ENCODE measurements at places on chromosomes 4 and X.

GRCh38 chrX:154784149-154784995 lies 20.9 kb downstream of the MPP1 start:
- DNase-seq = no peak

DNA sequence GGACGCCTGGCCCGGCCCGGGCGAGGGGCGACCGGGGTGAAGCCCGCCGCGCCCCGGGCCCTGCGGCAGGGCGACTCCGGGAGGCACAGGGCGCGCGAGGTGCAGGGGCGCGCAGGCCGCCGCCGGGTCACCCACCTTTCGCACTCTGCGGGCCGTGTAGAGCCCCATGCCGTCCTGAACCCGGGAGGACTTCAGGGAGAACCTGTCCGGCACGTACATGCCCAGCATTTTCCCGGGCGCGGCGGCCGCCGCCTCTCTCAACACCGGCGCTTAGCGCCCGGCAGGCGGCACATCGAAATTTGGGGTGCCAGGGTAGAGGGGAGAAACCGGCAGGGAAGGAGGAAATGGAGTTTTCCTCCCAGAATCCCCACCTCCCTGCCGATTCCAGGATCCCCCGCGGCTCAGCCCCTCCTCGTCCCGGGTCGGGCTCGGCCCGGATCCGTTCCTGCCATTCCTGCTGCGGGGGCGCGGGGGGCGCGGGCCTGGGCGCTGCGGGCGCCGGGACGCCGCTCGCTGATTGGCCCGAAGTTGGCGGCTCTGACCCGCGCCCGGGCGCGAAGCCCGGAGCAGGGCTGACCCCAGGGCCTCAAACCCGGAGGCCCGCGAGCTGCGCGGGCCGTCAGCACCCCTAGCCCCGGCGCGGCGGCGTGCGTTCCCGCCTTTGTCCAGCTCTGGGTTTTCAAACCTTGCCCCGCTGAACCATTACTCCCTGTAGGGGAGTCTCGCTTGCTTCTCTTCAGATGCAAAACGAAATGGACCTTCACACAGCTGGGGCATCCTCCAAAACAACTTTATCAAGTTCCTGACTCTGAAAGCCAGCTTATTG lies at the start of gene PRDM5:
Gene PRDM5 (minus strand): TSS at position 346 of the 826 bp plus-strand sequence. CDS start 118 bp downstream, at position 228.
- DNase-seq = no peak

- no peak for DNase-seq
Measured at GRCh38 chr4:104756837-104757236, 262.1 kb upstream of the CXXC4 start.

DNA sequence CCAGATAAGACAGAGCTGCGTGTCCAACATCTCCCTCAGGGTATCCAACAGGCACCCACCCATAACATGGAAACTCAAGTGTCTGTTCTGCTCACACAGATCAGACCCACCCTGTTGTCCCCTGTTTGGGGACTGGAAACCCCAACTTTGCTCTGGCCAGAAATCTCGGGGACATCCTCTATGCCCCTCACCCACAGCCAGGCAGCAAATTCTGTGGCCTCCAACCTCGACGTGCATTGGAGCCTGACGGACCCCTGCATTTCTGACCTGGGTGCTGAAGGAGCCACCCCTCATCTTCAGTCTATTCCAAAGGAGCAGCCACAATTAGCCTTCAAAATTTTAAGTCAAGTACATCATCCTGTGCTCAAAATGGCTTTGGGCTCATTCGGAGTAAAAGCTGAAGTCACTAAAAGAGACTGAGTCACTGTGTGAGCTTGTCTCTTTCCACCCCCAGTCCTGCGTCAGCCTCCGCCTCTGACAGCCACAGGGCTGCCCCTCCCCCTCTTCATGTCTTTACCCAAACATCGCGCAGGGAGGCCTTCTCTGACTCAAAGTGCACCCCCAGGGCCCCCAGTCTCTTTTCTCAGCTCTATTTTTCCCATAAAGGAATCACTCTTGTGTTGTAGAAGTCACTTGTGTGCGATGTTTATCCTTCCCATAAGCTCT lies 24.4 kb upstream of the PDE6B start:
- DNase-seq = no peak

DNA sequence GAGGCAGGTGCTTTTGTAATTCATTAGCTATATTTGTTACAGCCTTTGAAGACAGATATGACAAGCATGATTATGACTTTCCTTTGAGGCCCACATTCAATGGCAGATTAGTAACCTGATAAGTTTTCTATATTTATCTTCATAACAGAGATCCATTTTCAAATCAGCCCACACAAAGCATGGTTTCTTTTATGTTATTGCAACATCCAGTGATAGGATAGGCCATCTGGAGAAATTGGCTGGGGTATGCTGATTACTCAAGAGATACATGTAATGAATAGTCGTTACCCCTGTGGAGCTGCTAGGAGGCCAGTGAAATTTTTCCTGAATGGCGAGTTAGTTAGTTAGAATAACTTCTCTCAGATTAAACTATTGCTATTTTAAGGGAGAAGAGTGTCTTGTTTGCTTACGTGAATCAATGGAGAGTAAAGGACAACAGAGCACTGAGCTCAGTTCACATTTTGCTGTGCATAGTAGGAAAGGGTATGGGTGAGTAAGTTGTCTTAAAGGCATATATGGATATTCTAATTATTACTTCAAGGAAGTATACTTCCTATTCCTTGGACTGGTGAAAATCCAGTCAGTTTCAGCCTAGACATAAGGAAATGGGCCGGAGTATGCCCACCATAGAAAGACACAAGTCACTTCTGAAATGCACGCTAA lies 79.2 kb upstream of the DKK2 start:
- DNase-seq = no peak

DNA sequence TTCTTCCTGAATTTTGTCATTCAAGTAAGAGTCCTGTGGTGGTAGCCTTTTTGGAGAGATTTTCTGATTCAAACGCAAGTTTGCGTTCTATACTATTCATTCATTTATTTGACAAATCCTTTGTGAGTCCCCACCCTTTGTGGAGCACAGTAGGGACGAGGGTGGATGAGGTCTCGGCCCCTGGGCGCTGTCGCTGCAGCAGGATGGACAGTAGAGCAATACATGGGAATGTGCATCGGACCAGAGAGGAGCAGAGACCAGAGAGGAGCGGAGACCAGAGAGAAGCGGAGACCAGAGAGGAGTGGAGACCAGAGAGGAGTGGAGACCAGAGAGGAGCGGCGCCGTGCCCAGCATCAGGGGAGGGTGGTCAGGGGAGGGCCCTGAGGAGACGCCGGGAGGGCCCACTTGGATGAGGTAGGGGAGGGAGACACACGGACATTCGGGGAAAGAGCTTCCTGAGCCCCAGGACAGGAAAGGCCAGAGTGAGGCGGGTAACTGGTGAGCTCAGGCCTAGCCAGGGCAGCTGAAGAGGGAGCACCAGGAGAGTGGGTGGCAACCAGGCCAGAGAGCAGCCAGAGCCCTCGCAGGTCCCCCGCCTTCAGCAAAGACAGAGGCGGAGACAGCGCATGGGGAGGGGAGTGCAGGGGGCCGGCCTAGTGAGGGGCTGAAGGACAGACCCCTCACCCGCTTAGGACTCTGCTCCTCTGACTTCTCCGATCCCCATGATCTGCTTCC lies 67.3 kb downstream of the NAT8L start:
- no peak for DNase-seq

GRCh38 chr4:167428156-167428555 lies 193.9 kb upstream of the SPOCK3 start:
- no peak for DNase-seq

- no peak for DNase-seq
Measured at GRCh38 chr4:681736-682451, 7.1 kb downstream of the SLC49A3 start.

DNA sequence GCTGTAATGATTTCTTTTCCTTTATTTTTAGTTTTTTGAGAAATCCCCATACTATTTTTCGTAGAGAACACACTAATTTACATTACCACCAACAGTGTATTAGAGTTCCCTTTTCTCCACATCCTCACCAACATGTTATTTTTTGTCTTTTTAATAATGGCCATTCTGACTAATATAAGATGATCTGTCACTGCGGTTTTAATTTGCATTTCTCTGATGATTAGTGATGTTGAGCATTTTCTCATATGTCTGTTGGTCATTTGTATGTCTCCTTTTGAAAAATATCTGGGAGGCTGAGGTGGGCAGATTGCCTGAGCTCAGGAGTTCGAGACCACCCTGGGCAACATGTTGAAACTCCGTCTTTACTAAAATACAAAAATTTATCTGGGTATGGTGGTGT lies 30.2 kb downstream of the SPINK2 start:
- DNase-seq = no peak

GRCh38 chrX:131279617-131280016 lies 9.5 kb downstream of the IGSF1 start:
- DNase-seq = no peak

DNA sequence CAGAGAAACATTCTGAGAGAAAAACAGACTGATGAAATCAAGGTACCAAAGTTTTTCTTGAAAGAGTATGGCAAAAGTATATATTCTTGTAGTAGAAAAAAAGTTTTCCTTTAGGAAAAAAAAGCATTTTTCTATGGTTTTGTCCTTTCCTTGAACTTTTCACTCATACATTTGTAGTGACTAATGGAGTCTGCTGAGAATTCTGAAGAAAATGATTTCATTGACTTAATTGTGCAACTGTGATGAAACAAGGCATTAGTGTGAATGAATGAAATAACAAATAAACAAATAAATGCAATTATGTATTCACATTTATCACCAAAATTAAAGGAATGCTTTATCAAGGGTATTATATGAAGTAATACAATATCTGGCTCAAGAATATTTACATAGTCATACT lies 5.7 kb downstream of the CSN1S1 start:
- no peak for DNase-seq

GRCh38 chr4:1402021-1402515 lies 4.2 kb downstream of the NKX1-1 start:
- DNase-seq = no peak

GRCh38 chr4:83625821-83626220 lies 89.9 kb downstream of the GPAT3 start:
- DNase-seq = no peak

DNA sequence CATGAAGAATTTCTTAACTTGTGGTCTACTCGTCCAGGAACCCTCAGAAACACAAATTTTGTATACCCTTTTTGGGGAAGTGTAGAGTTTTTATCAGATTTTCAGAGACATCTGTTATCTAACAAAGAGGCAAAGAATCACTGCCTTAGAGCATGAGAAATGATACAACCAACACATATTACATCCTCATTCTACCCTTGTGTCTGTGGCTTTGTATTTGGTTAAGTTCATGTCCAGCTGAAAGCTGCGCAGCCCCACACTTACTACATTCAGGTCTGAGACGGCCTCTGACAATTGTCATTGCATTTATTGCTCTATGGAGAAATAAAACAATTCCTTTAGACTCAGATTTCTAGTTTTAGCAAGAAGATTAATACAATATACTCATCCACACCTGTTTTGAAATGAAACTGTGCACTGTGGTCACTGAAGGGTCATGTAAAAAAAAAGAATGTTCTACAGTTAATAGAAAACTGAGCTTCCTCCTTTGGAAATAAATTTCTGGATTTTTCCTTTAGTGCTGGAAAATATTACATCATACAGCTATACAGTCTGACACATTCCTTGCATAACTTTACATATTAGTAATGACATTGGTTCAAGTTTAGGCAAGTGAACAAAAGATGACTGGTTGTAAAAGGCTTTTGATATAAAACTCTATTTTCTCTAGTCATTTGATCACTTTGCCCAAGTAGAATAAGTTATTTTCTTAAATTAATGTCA lies 39.8 kb downstream of the GLRB start:
- no peak for DNase-seq

DNA sequence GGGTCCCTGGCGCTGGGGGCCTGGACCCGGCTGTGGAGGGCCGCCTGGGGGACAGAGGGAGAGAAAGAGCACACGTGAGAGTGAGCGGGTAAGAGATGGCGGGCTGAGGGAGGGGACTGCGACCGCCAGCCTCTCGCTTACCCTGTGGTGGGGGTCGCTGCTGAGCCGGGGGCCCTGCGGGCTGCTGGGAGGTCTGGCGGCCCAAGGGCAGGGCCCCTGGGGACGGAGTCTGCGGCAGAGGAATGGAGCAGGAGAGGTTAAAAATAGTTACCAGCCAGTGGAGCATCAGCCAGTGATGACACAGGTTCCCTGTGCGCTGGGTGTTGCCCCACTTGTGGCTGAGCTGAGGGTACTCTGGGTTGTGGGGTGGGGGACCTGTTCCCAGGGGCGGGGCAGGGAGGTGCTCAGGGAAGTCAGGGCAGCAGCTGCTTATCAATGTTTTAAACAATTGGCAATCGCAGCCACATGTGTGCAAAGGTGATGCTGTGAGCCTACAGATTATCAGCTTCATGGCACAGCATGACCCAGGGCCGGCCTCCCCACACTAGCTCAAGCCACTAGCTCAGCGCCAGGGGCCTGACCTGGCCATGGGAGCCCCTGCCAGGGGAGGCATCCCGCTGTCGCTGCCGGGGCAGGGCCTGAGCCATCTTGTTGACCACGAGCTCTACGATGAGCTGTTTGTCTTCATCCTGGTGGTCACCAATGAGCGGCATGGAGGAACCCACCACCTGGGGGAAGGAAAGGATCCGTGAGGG lies 7.5 kb upstream of the TIMP1 start:
- DNase-seq = no peak

DNA sequence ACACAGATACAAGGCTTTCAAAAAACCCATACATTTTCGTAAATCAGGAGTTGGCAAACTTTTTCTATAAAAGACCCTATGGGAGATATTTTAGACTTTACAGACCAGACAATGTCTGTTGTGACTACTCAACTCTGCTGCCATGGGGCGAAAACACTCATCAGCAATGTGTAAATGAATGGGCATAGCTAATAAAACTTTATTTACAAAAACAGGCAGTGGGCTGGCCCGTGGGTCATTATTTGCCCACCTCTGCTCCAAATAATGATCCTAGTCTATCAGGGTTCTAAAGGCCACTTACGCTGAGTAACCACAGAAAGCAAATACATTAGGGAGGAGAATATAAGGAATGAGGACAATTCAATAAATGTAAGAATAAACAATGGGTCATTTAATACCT lies 43.9 kb upstream of the ACSL4 start:
- DNase-seq = no peak
